ENCODE measurements at places on chromosomes 6 and 20.

GRCh38 chr6:125142618-125143017 is 11.0 kb upstream of the TPD52L1 start:
- no peak for DNase-seq

- DNase-seq, result no peak
Observed at GRCh38 chr6:26576407-26576843, 20.3 kb upstream of the ABT1 start.

GRCh38 chr20:32557319-32557718 is 27.8 kb downstream of the NOL4L start:
- DNase-seq, result no peak

DNA sequence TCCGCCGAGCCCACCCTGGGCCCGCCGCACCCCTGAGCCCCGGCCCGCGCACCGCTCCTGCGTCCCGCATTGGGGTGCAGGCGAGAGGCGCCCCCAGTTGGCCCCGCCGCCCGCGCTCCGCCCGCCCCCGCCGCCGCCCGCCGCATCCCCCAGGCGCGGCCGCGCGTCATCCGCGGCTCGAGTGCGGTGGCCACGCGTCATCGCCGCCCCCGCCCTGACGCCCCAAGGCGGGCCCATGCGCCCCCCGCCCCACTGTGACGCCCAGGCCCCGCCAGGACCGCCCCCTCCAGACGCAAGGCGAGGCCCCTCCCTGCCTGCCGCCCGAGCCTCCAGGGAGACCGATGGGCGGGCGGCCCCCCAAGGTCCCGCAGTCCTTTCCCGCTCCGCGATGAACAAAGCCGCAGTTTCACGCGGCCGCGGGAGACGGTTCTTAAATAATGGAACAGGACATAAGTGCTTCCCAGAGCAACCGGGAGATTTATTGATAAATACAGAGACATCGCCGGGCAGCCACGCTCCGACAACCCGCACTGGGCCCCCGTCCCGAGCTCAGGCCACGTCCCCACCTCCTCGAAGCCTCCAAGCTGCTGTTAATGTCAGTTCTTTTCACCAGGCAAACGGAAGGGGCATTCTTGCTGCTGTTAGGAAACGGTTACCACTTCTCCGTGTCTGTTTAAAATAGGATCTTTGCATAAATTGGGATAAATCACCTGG is at the start of gene ANKRD60:
ANKRD60 (minus strand) TSS at position 170 of the 714 bp plus-strand sequence; CDS start at position 170, 0 bp downstream.
- DNase-seq, result peak; percentile 30

DNA sequence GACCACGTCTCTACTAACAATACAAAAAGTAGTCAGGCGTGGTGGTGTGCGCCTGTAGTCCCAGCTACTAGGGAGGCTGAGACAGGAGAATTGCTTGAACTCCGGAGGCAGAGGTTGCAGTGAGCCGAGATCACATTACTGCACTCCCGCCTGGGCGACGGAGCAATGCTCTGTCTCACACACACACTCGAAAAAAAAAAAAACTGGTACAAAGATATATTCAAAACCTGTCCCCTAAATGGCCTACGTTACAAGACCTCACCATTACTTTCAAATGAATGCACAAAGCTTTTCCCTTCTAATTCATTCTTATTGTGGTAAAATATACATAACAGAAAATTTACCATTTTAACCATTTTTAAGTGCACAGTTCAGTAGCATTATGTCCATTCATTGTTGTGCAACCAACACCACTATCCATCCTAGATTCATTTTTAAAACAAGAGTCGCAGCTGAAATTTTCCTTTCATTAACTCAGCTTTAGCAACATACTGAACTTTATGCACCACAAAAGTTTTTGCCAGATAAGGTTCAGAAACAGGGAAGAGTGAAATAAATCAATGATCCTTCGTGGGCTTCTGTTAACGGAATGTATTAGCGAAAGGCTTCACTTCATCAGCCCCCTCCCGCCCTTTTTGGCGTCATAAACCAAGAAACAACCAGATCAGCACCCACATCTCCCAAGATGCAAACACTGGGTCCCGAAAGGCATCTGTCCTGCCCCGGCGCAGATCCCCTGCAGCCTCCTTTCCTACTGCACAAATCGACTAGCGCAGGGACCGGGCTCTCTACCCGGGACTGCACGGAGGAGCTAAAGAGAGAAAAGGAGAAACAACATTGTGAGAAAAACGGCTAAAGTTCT is 825 bp upstream of the FAM135A start:
- no peak for DNase-seq
